Astrocyte (in vitro differentiated cells and primary cell): ENCODE measurements at places on chromosomes 2 and 18. TPM values are rescaled to one million over a fixed set of nuclear protein-coding genes. Genes with fewer than 3 reads are reported as not detected.

DNA sequence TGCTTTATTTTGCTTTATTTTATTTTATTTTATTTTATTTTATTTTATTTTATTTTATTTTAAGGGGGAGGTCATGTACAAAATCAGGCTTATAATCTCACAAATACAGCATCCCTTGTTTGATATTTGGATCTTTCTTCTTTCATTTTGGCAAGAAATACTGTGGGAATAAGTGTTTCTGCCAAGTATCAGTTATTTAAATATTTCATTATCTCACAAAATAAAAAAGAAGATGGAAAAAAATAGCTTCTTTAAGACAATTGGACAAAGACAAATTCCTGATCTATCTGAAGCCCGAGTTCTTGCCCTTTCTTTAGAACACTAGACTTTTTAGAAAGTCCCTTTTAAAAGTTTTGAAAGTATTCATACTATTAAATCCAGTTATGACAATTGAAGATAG, 560.5 kb upstream of the ZEB2 start:
- no peak overlapping the region for H3K4me3 ChIP-seq
- H3K27ac ChIP-seq: no peak overlapping the region
- no peaks in the 10 kb centered on the region for H3K36me3 ChIP-seq
- no peaks in the 10 kb centered on the region for H3K27me3 ChIP-seq

DNA sequence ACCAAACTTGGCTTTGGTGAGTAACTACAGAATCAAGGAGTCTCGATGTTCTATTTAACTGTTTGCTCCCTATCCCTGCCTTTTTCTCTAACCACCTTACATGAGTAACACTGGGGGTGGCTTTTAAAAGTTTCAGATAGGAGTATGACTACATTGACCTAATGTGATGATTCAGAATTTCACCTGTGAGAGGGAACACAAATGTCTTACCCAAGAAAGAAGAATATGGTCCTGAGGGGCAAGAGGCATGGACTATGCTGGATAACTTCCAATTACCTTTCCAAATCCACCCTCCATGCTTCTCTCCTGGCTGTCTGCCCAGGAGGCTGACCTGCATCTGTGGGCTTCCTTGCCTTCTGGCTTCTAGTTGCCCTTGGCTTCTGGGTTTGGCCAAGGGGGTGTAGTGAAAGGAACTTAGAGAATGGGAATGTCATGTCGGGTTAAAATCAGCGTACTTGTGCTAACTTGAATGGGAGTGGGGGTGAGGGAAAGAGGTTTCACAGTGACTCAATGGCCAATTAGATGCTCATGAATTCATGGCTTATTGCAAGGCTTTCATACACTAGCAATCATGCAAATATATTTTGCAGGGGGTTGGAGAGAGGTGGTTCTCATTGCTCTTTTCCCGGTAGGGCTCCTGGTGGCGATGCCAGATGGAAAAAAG, 5.3 kb upstream of the IL36G start:
- peaks cover 21% of the 10 kb centered on the region for H3K27me3 ChIP-seq
- DNase-seq: no peak
- no peaks in the 10 kb centered on the region for H3K36me3 ChIP-seq
- H3K4me3 ChIP-seq: no peak overlapping the region
- no peaks in the 10 kb centered on the region for H3K4me1 ChIP-seq

GRCh38 chr18:13449651-13450050, 231.1 kb downstream of the LDLRAD4 start:
- H3K27me3 ChIP-seq: no peaks in the 10 kb centered on the region
- no peak for DNase-seq
- no peak overlapping the region for H3K4me3 ChIP-seq
- no peaks in the 10 kb centered on the region for H3K36me3 ChIP-seq
- H3K4me1 ChIP-seq: peaks cover 40% of the 10 kb centered on the region
- no peak overlapping the region for H3K27ac ChIP-seq

DNA sequence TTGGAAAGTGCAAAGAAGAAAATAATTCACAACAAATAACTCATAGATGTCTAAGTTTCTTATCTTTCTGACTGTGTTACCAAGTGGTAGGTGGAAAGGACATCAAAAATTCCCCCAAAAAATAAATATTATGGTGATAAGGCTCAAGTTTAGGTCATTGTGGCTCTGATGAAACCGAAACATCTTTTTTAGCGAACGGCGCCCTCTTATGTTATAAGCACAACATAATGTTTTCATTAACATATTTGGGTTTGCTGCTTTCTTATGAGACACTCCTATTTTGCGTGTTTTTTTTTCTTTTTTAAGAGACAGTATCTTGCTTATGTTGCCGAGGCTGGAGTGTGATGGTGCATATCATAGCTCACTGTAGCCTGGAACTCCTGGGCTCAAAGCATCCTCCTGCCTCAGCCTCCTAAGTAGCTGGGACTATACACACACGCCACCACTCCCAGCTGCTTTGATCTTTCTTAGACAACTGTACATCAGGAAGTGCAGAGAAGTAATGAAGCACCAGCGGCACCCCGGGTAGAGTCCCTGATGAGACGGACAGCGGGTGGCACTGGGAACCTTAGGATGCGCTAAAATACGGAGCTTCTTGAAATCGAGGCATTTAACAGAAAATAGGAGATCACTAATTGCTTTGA, 38.5 kb upstream of the SLC35G4 start:
- DNase-seq: no peak
- H3K27ac ChIP-seq: no peak overlapping the region
- no peaks in the 10 kb centered on the region for H3K4me1 ChIP-seq
- no peaks in the 10 kb centered on the region for H3K36me3 ChIP-seq
- no peak overlapping the region for H3K4me3 ChIP-seq

DNA sequence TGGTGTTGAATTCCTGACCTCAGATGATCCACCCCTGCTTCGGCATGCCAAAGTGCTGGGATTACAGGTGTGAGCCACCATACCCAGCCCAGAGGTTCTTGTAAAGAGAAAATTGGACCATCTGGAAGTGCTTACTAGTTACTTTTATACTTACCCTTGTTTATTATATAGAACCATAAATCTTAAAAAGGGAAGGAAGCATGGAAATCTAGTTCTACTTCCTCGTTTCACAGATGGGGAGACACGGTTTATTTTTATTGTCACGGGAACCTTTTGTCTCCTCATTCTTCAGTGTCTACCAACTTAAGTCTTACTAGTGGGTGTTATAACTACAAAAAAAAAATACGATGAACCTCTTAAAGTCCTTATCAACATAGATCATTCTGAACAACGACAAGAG, 45.8 kb upstream of the PDK1 start:
- H3K4me3 ChIP-seq: no peak overlapping the region
- no peaks in the 10 kb centered on the region for H3K36me3 ChIP-seq
- no peaks in the 10 kb centered on the region for H3K27me3 ChIP-seq
- no peak overlapping the region for H3K27ac ChIP-seq

DNA sequence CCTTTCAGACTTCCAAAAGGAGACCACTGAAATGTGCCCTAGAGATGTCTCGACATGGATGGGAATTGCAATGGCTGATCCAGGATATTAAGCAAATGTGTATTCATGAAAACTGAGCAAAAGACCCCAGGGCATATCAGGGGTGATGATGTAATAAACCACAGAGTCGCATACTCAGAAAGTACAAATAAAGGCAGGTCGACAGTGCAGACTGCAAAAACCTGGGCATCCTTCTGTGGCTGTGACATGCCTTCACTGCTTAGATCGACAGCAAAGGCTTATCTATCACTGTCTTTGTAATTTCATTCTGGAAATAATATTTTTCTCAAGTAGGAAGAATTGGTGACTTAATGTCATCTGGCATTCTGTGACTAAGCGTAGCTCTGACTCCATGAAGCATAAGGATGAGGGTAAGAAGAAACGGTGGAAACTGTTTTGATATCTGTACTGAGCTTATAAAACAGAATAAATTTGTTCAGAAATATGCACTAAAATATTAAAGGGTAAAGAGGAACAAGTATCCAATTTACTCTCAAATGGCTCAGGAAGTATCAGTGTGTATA, 115.6 kb upstream of the NRP2 start:
- no peaks in the 10 kb centered on the region for H3K36me3 ChIP-seq
- H3K27ac ChIP-seq: no peak overlapping the region
- DNase-seq: no peak
- no peaks in the 10 kb centered on the region for H3K4me1 ChIP-seq
- H3K4me3 ChIP-seq: no peak overlapping the region
- H3K27me3 ChIP-seq: no peaks in the 10 kb centered on the region

GRCh38 chr2:44731505-44731904, 210.0 kb upstream of the SIX3 start:
- DNase-seq: no peak
- no peaks in the 10 kb centered on the region for H3K36me3 ChIP-seq
- no peak overlapping the region for H3K4me3 ChIP-seq
- no peak overlapping the region for H3K27ac ChIP-seq
- H3K4me1 ChIP-seq: no peaks in the 10 kb centered on the region
- H3K27me3 ChIP-seq: no peaks in the 10 kb centered on the region

GRCh38 chr2:237057893-237058300, 27.8 kb upstream of the COPS8 start:
- DNase-seq: no peak
- no peaks in the 10 kb centered on the region for H3K36me3 ChIP-seq
- H3K27me3 ChIP-seq: no peaks in the 10 kb centered on the region
- peaks cover 14% of the 10 kb centered on the region for H3K4me1 ChIP-seq
- no peak overlapping the region for H3K4me3 ChIP-seq

- H3K27me3 ChIP-seq: no peaks in the 10 kb centered on the region
- no peak for DNase-seq
- no peak overlapping the region for H3K27ac ChIP-seq
- no peaks in the 10 kb centered on the region for H3K36me3 ChIP-seq
- peaks cover 38% of the 10 kb centered on the region for H3K4me1 ChIP-seq
Measured at GRCh38 chr18:3620146-3621119, 170.5 kb downstream of the TGIF1 start.

The AQP12A gene
- not detected in 2 replicates for total RNA-seq

The CCDC178 gene
- total RNA-seq: 0.30 TPM in 1 of 2 replicates, not detected in the other

The SERPINB10 gene
- total RNA-seq: not detected in 2 replicates

The CABYR gene
- total RNA-seq: 7.0 and 7.8 TPM in 2 replicates

The CAPG gene
- 59.3 and 68.2 TPM in 2 replicates for total RNA-seq
